Mammary epithelial cell (primary cell): ENCODE measurements at places on chromosomes 6 and 20. TPM values are rescaled to one million over a fixed set of nuclear protein-coding genes. Genes with fewer than 3 reads are reported as not detected.

DNA sequence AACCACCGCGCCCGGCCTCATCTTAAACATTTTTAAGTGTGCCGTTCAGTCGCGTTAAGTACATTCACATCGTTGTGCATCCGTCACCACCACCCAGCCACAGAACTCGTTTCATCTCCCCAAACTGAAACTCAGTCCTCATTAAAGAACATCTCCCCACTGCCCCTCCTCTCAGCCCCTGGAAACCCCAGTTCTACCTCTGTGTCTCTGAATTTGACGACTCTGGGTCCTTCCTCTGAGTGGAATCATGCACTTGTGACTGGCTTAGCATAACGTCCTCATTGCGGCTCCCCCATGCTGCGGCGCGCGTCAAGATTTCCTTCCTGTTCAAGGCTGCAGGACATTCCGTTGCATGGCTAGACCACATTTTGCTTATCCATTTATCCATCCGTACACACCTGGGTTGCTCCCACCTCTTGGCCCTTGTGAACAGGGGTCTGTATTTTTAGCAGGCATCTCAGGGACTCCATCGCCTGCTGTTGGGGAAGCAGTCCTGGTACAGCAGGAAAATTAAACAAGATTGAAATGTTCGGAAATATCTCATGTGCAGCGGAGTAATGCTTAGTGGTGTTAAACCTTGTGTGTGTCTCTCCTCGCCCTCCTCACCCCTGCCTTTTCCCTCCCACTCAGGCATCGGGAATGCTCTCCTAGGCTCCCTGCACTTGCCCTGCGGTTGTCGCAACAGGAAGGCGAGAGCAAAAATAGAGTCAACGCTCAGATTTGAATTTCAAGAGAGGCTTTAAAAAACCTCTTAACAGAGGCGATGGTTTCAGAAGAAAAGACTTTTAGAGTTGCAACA is 127.9 kb downstream of the PXDC1 start:
- no peak for DNase-seq

DNA sequence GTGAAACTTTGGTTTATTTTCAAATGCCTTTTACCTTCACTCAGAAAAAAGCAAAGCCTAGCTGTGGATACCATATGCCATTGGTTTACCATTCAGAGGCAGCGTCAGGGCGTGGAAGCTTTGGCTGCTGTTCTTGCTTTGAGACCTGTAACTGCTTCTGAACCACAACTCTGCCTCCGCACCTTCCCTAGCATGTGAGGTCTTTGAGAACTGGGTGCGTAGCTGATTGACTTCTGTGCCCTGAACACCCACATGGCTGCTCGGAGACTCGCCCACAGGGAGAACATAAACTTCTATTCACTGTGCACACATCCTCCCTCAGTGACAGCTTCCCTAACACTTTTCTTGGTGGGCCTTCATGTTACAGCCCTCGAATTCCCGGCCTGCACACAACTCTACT is 11.2 kb upstream of the CLDN20 start:
- DNase-seq: no peak

DNA sequence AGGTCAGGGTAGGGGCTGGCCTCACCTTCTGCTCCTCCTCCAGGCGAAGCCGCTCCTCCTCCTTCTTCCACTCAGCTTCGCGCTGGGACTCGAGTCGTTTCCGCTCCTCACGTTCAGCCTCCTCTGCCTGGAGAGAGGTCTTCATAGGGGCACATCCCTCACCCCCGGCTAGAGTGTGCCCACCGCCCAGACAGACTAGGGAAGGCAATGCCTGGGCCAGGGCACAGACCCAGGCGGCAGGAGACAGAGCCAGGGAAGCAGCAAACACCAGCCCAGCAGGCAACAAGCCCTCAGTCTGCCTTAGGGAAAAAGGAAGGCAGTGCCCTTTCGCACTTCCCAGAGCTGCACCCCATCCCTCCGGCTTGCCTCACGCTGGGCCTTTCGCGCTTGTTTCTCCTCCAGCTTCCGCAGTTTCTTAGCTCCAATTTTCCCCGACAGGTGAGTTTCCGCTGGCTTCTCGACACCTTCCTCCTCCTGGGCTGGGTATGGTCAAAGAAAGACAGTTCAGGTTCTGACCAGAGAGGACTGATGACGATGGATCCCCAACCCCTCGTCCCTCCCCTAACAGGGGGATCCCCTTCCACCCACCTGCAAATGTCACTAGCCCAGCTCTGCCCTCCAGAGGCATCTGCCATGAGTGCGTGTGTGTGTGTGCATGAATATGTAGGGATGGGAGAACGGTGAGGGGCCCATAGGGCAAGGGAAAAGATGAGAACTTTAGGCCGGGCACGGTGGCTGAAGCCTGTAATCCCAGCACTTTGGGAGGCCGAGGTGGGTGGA is 4.3 kb downstream of the DDRGK1 start:
- DNase-seq: no peak

DNA sequence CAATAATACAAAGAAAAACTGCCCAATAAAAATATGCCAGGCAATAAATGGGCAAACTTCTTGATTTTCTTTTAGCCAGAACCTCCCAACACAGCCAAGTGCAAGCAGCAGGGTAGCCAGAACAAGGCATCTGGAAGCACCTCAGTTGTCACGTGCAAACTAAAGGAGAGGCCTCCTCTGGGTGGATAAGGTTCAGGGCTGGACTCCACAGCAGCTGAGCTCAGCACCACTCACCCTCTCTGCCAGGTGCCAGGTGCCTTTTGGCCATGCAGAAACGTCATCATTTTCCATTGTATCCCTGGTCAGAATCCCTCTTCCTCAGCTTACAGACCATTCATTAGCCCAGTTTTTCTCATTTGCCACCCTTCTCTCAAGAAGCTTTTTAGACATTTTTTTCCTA is 52.7 kb downstream of the SOD2 start:
- no peak for DNase-seq

DNA sequence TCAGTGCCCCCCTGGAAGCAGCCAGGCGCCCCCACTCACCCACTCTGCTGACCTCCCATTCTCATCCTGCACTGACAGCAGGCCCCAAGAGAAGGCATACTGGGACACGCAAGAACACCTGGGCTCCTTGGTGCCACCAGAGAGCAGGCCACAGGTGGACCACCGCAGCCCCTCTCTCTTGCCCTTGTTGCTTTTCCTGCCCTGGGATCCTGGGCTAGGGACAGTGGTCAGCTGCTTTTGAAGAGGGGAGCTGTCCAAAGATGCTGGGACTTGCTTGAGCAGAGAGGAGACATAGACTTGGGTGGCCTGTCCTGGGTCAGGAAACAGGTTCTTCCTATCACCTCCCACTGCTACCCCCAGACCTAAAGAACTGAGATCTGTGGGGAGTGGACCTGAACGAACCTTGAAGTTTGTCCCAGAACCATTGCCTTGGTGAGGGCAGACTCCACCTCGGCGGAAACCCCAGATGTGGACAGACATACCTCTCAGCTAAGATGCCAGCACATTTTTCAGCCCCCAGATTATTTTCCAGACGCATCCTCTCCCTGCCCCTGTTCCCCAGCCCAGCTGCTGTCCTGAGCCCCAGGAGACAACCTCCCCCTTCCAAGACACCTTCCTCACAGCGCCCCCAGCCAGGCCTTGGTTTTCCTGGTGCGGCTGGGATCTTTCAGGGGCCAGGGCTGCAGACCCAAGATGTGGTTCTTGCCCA is 1.1 kb downstream of the GLP1R start:
- no peak for DNase-seq

- DNase-seq: no peak
These were observed 5.9 kb downstream of the VNN2 start for GRCh38 chr6:132751828-132752227.

GRCh38 chr20:62368976-62369814 is 2.1 kb upstream of the LAMA5 start:
- peak; percentile 51 for DNase-seq

- DNase-seq: no peak
These were observed 40.7 kb downstream of the STK38 start for GRCh38 chr6:36506611-36507010.

DNA sequence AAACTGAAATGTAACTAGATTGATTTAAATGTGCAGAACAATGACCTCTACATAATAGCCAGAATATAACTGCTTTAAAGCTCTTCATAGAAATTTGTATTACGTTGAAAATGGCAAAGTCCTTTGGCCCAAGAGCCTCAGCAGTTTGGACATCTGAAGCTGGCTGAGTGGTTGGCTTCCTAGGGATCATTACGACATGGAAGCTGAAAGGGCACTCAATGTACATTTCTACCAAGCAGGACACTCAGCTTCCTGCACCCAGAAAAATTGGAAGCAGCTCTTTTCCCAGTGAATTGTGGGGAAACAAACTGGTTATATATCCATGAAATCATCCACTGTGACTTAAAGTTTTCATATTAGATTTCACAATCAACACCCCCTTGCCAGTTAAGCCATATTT is 40.2 kb upstream of the TNFRSF21 start:
- no peak for DNase-seq

- DNase-seq: no peak
These were observed 700.9 kb upstream of the SLC35B3 start for GRCh38 chr6:9136141-9136822.

- no peak for DNase-seq
These were observed 776 bp downstream of the PPIL1 start for GRCh38 chr6:36873612-36874442.

DNA sequence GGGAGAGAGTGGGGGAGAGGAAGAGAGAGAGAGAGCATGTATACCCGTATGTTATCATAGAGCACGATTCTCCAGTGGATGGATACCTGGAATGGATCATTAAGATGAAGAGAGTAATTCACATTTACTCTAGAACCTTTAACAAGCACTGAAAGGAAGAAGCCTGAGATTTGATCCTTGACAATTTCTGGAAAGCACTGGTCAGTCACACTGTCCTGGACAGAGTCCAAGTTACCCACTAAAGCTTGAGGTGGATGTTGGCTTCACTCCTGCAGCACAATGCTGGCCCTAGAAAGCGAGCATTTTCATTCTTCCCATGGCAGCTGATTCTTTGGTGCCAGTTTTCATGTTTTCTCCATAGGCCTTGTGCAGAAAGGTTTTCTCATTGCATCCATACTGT is 25.6 kb downstream of the NFYA start:
- DNase-seq: no peak

- no peak for DNase-seq
These were observed 102.1 kb downstream of the UST start for GRCh38 chr6:148848915-148849314.

GRCh38 chr6:89402776-89403175 is 9.3 kb downstream of the RRAGD start:
- no peak for DNase-seq

DNA sequence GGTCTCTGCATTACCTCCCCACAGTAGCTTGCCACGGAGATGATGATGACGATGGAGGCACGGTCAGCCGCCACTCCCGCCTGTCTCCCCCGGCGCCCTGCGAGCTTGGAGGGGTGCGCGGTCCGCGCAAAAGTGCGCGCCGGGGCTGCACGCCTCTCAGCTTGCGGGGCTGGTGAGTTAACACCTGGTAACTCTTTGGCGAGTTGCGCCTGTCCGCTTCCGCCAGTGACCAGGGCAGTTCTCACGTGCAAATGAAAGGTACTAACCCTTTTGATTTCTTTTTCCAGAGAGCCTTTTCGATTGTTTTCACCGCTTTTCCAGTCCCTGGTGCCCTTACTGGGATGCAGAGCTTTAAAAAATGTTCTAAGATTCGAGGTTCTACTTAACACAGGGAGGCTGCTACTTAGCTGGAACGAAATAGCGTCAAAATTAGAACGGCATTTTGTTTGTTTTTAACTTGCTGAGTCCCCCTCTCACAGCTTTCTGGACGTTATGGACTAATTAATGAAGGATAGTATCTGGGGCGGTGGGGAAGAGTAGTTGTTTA is 6.2 kb downstream of the GRIK2 start:
- DNase-seq: no peak

GRCh38 chr6:110390404-110390803 is 25.0 kb downstream of the DDO start:
- no peak for DNase-seq

DNA sequence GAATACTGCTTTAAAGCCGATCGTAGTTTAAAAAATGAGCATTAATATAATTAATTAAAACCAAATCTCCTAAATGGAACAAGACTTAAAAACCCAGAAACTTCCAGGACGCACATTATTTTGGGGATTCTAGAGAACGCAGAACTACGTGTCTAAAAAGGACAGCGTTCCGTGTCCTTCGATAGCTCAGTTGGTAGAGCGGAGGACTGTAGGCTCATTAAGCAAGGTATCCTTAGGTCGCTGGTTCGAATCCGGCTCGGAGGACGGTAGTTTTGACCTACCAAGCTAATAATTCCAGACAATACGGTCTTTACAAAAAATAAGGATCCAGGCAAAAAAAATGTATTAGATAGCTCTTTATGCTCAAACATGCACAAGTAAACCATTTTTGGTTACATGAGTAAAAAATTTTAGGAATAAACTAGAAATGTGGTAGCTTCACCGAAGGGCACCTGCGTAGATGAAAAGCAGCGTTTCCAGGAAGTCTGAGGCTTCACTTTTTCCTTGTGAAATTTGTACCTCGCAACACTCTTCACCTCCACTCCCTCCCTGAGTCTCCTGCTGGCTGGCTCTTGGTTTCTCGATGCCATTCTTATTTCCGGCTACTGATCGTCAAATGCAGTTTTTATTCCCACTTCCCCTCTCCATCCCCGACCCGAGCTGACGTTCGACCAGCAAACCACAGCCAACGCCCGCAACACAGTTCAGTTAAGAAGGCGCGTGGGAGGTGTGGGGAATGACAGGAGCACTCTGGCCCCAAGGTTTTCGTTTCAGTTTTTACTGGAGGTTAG is 19.6 kb upstream of the ABT1 start:
- DNase-seq: peak; percentile 78

GRCh38 chr20:21048841-21049273 is 57.3 kb downstream of the LINC00237 start:
- DNase-seq: no peak

GRCh38 chr6:96939007-96939805 is 14.7 kb downstream of the KLHL32 start:
- peak; percentile 67 for DNase-seq

DNA sequence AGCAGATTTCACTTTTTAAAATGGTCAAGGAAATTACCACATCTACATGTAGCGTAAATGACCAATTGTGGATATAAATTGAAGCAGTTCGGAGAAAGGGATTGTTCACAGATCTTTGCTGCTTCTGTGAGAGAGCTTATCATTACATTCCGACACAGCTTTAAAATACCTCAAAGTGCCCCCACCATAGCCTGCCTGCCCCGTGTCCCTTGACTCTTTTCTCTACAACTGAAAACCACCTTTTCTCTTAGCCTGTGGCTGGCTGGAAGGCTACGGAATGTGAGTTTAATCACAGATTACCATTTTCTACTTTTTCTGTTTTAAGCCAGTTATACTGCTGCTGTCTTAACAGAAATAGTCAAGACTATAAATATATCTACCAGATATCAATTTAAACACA is 347.2 kb upstream of the MAP3K7 start:
- DNase-seq: no peak

GRCh38 chr6:15735567-15736265 is 72.9 kb upstream of the DTNBP1 start:
- DNase-seq: peak; percentile 63

Gene SMOC2
- polyA plus RNA-seq: not detected

Gene PEX3
- 38.7 TPM for polyA plus RNA-seq

Gene LCA5
- polyA plus RNA-seq: 0.63 TPM

Gene FGD2
- not detected for polyA plus RNA-seq

Gene MAS1
- polyA plus RNA-seq: not detected

Gene WFDC2
- 13.6 TPM for polyA plus RNA-seq

Gene CPXM1
- polyA plus RNA-seq: not detected

Gene RSPO4
- polyA plus RNA-seq: 0.08 TPM

Gene TGM2
- 98.1 TPM for polyA plus RNA-seq

Gene KCNQ5
- polyA plus RNA-seq: 4.0 TPM

Gene ANKRD66
- not detected for polyA plus RNA-seq

Gene TMC2
- not detected for polyA plus RNA-seq

Gene BTN1A1
- not detected for polyA plus RNA-seq

Gene COX4I2
- not detected for polyA plus RNA-seq

Gene LRRC1
- polyA plus RNA-seq: 12.4 TPM
